Caco-2 (cell line): ENCODE measurements at places on chromosomes 1 and 21.

GRCh38 chr1:171769754-171770153, 11.7 kb upstream of the METTL13 start:
- H3K27me3 ChIP-seq: no peaks in the 10 kb centered on the region
- no peak for DNase-seq
- no peak overlapping the region for H3K27ac ChIP-seq
- H3K4me1 ChIP-seq: no peaks in the 10 kb centered on the region
- H3K36me3 ChIP-seq: no peaks in the 10 kb centered on the region
- H3K4me3 ChIP-seq: no peak overlapping the region

DNA sequence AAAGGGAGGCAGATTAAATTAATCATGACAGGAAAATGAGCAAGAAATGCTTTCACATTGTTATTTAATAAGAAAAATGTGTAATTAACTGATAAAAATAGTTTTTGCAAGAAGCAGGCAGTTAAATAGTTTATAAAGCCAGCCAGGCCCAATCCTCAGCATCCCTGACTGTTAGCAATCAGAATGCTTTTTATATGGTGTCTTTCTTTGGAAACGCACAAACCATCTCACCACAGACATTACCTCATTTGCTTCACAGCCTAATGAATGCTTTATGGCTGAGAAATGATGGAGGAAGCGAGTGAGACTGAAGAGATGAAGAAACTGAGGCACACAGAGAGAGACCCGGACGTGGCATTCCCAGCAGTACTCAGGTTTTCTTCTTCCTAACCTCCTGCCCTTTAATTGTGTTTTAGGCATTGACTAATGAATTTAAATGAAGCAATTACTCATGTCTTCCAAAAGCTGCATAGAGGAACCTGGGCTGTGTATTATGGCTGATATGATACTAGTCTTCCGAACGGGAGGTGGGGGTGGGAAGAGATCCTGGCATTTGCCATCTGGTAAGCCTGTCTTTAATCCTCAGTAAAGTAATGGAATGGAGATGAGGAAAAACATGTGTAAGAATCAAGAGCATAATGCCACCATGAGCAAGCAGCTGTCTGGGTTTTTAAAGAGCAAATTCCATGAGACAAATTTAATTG, 116.1 kb upstream of the LMO4 start:
- H3K4me3 ChIP-seq: no peak overlapping the region
- H3K36me3 ChIP-seq: no peaks in the 10 kb centered on the region
- H3K4me1 ChIP-seq: no peaks in the 10 kb centered on the region

GRCh38 chr21:25314247-25314646, 293.0 kb downstream of the MRPL39 start:
- no peak overlapping the region for H3K27ac ChIP-seq
- H3K27me3 ChIP-seq: no peaks in the 10 kb centered on the region
- H3K4me1 ChIP-seq: no peaks in the 10 kb centered on the region
- no peaks in the 10 kb centered on the region for H3K36me3 ChIP-seq
- H3K4me3 ChIP-seq: no peak overlapping the region

DNA sequence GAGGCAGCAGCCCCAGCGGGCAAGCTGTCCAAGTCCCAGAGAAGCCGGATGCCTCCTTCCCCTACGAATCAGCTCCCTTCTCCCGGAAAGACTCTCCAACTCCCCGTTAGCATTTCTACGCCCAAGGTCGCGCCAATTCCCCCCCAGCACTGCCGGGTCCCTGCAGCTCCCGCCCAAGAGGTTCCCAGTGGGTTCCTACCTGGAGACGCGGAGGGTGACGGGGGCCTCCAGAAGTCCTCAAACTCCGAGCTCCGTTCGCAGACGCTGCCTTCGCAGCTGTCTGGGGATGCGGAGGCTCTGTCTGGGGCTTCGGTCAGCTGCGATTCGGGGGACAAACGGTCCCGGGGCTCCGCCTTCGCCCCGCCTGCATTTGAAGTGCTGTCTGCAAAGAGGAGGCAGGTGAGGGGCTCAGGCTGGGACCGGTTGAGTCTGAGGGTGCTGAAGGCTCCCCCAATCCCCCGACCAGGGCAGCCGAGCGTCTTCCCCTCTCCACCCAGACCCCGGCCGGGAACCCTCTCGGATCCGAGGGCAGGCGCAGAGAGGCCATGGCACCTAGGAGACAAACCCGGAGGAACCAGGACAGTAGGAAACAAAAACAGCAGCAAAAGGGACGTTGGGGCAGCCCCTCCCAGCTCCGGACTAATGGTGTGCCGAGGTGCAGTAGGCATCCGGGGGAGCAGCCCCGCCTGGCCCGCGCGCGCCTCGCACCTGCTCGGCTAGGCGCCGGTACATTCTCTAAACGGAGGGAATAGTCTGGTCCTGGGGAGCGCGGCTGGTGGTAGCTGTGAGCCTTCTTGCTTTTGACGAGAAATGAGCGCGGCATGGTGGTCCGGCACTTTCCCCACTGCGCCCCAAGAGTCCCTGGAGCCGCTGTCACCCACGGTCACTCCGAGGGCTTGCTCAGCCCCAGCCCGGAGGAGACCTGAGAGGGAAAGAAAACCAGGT, 3.8 kb downstream of the GFI1 start:
- no peaks in the 10 kb centered on the region; the same call in 1 of the 2 replicates for H3K27me3 ChIP-seq
- no peak overlapping the region for H3K27ac ChIP-seq
- no peaks in the 10 kb centered on the region for H3K4me1 ChIP-seq
- no peak for DNase-seq

- no peaks in the 10 kb centered on the region for H3K27me3 ChIP-seq
- no peaks in the 10 kb centered on the region for H3K36me3 ChIP-seq
- no peak overlapping the region for H3K27ac ChIP-seq
- no peaks in the 10 kb centered on the region for H3K4me1 ChIP-seq
- H3K4me3 ChIP-seq: no peak overlapping the region
Observed at GRCh38 chr1:91314643-91315042, 90.0 kb downstream of the HFM1 start.

DNA sequence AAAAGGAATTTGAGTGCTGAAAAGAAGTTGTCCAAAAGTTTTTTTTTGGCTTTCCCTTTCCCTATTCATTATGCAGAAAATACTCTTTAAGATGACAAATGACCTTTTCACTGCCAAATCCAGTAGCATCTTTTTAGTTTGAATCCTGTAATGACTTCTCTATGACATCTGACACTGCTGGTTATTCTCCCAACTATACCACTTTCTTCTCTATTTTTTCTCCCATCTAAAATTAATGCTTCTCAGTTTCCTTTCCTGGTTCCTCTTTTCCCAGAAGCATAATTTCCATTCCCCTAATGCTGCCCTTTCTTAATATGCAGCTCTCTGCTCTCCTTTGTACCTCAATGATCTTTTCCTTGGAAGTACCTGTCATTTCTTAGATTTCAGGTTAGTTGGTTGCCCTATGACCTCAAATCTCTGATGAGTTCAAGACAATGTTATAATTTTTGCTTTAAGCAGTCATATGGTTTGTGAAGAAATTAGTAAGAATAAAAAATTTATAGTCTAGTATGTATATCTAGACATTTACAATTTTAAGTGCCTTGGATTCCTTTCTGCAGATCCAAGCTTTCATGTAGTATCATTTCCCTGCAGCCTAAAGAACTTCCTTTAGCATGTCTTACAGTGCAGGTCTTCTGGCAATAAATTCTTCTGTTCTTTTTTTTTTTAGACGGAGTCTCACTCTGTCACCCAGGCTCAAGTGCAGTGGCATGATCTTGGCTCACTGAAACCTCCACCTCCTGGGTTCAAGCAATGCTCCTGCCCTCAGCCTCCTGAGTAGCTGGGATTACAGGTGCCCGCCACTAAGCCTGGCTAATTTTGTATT, 150.8 kb downstream of the CDC42BPA start:
- H3K27me3 ChIP-seq: no peaks in the 10 kb centered on the region
- H3K36me3 ChIP-seq: no peaks in the 10 kb centered on the region
- 0 out of 2 replicates have a peak, but pooled peaks cover 5% of the 10 kb centered on the region for H3K4me1 ChIP-seq
- H3K27ac ChIP-seq: no peak overlapping the region
- no peak for DNase-seq

- H3K27ac ChIP-seq: no peak overlapping the region
- no peaks in the 10 kb centered on the region for H3K36me3 ChIP-seq
- H3K4me1 ChIP-seq: no peaks in the 10 kb centered on the region
- no peak overlapping the region for H3K4me3 ChIP-seq
Observed at GRCh38 chr1:92851729-92852128, 19.9 kb downstream of the RPL5 start.

- no peaks in the 10 kb centered on the region for H3K27me3 ChIP-seq
- no peaks in the 10 kb centered on the region for H3K36me3 ChIP-seq
- no peak for DNase-seq
- no peaks in the 10 kb centered on the region for H3K4me1 ChIP-seq
- no peak overlapping the region for H3K27ac ChIP-seq
Observed at GRCh38 chr21:42028766-42029425, 18.7 kb upstream of the ZBTB21 start.

- H3K36me3 ChIP-seq: no peaks in the 10 kb centered on the region
- DNase-seq: no peak
- H3K27me3 ChIP-seq: no peaks in the 10 kb centered on the region
- H3K4me1 ChIP-seq: no peaks in the 10 kb centered on the region
Observed at GRCh38 chr1:74480068-74480467, 32.3 kb downstream of the LRRC53 start.
